ENCODE measurements at places on chromosomes 4 and X.

GRCh38 chr4:6771229-6771671 lies 11.3 kb upstream of the KIAA0232 start:
- no peak for DNase-seq

- DNase-seq, result no peak
Measured at GRCh38 chr4:54547299-54548097, 110.3 kb upstream of the KIT start.

DNA sequence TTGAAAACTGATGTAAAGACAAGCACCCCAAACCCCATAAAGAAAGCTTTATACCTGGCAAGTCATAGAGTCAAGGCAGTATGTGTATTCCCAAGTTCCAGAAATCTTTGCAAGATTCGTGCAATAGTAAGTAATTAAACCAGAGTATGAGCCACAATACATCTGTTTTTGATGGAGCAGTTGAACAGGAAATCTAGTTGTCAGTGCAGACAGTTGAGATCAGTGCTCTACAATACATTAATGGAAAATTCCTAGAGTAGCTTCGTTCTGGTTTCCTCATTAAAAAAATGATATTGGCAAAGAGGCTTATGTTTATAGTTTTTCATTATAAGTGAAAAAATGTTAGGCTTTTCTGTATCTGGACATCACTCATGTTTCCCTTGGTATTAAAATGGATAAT lies 575.3 kb downstream of the TRIML1 start:
- DNase-seq, result no peak

DNA sequence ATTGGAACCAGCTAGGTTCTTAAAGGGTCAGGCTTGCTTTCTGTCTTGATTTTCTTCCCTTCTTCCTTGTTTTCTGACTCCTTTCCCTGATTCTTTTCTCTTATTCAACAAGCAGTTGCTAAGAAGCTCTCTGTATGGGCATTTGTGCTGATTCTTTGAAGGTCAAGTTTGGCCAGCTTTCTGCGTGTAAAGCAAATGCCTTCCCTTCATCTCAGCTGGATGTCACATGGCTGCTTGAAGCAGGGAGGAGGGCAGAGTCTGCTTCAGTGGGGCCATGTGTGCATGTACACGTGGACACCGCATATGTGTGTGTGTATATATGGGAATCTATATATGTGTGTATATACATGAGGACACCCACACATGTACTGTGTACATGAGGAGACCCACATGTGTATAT lies 139.9 kb upstream of the ATP6AP2 start:
- no peak for DNase-seq

All from SK-N-MC (cell line).